ENCODE measurements at places on chromosomes 3 and 15.

DNA sequence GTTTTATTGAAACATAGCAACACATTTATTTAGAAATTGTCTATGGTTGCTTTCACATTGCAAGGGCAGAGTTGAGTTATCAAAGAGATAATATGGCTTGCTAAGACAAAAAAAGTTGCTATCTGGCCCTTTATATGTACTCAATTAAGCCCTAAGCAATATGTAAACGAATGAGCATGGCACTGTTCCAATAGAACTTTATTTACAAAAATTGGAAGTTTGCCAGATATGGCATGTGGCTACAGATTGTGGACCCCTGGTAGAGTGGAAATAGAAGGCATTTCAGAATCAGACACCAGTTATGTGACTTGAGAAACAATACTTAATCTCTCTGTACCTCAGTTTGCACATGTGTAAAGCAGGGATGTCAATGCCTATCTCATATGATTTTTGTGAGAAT is 515.6 kb upstream of the SGO1 start:
- no peak for DNase-seq

DNA sequence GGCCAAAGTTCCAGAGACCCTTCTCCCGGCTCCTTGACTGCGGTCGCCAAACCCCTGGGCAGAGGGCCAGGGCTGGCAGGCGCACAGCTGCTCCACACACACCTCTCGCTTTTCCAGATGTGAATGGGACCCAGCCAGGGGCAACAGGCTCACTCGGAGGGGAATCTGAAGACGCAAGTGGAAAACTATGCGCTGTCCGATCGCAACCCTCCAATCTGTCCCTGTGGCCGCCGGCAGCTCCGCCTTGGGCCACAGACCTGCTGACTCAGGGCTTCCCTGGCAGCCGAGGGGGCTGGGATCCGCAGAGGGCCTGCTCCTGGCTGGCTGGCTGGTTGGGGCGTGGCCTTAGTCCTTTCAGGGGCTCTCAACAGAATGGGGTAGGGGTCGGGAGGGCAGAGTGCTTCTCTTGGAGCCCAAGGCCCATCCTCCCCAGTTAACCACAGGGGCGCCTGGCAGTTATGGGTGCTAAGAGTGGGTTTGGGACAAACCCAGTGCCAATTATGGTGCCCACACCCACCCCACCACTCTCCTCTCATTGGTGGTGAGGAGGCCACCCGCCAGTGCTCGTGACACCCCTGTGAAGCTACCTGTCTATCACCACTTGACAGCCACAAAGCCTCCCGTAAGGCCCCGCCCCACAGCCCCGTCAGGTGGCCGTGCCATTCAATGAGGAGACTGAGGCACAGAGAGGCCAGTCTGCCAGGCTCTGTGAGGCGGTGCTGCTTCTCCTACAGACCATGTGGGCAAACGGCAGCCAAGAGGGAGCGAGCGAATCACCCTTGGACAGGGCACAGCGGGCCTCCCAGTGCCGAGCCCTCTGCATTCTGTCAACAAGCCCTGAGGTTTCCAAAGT is 53.8 kb downstream of the IQSEC1 start:
- DNase-seq = no peak

GRCh38 chr15:83943849-83944404 is 290.0 kb downstream of the ADAMTSL3 start:
- no peak for DNase-seq

- no peak for DNase-seq
Measured at GRCh38 chr3:13200465-13200864, 127.2 kb upstream of the IQSEC1 start.

DNA sequence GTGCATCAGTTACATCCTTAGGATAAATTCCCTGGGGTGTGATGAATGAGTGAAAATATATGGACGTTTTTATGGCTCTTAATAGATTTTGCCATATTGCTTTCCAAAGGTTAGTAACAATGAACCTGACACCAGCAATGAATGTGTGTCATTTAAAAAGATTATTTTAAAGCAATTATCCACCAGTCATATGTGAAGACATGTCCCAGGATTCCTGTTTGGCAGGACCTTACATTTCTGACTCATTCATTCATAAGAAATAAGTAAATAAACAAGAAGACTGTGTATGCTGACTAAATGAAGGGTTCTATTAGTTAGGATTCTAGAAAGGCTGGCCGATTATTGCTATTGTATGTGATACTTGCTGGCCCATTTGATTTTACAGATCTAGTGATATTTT is 201.5 kb downstream of the SOX2 start:
- DNase-seq = no peak

GRCh38 chr15:64274341-64274950 is 81.5 kb downstream of the CSNK1G1 start:
- DNase-seq = no peak

- DNase-seq = no peak
Measured at GRCh38 chr3:11544412-11545181, 99.1 kb downstream of the VGLL4 start.

GRCh38 chr3:66463730-66464511 is 36.9 kb downstream of the LRIG1 start:
- DNase-seq = no peak

DNA sequence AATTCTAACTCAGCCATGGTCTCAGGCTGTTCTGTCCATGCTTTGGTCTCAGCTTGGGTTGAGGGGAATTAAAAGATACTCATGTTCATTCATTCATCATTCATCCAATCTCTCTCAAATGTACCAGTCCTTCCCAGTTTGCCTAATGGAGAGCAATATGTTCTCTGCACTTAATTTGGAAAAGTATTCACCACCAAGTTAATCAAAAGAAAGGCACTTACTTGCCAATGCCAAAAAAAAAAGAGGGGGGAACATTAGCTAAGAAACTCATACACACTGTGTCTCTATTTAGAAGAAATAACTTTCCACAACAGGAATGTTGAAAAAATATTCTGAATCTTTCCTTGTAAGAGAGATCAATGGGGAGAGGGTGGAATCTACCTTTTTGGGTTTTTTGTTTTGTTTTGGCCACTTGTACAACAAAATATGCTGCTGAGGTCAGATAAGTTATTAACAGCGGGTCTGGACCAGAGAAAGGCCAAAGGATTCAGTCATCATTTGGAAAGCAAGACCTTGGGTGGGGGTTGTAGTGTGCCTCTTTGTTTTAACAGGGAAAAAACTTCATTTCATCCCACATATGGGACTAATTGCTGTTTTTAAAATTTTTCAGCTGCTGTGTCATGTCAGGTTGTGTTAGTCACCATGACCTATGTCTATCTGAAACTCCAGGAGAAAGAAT is 152.3 kb downstream of the FBN1 start:
- DNase-seq = no peak

GRCh38 chr3:102457644-102458043 is 22.8 kb downstream of the ZPLD1 start:
- no peak for DNase-seq

- no peak for DNase-seq
Measured at GRCh38 chr3:47028146-47028545, 48.7 kb downstream of the NBEAL2 start.

DNA sequence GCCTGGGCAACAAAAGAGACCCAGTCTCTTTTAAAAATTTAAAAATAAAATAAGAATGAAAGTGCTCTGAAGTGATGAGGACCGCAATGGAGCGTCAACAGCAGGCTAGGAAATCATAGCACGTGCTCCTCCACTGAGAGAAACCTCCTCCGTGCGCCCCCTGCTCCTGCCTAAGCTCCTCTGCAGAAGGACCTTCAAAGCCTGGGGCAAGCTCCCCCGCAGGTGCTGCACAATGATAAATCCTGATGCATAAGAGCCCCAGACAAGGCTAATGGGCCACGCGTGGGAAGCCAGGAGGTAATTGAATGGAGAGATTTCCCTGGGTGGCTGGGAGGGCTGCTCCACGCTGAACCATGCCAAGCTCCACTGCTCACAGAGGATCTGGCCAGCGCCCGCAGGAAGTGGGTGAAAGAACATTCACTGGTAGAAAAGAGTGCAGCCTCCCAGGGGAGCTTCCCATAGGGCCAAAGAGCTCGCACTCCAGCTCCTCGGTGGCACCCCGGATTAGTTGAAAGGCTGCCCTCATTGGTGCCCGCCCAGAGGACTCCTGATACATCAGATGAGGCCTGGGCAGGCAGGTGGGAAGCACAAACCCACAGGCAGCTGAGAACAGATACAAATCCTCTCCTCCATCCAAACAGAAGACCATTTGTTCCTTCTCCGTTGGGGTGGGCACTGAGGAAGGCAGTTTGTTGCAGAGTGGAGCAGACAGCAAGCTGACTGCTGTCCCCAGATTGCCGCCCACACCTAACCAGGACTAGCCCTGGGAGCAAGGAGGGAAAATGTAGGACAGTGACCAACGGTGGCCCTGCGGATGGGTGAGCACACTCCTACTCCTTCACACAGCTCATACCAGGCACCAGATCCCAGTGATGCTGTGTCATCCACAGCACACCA is 52.5 kb downstream of the CPN2 start:
- no peak for DNase-seq

DNA sequence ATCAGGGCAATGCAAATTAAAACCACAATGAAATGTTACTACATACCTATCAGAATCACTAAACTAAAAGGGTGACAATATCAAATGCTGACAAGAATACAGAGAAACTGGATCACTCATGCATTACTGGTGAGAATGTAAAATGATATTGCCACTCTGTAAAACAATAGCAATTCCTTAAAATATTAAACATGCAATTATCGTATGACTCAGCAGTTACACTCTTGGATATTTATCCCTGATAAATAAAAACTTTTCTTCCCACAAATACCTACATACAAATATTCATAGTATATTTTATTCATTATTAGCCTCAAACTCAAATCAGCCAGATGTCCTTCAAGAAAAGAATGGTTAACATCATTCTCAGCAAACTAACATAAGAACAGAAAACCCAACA is 25.9 kb upstream of the RAB6B start:
- DNase-seq = no peak

GRCh38 chr3:46433841-46434240 is 26.8 kb downstream of the CCRL2 start:
- DNase-seq = no peak

DNA sequence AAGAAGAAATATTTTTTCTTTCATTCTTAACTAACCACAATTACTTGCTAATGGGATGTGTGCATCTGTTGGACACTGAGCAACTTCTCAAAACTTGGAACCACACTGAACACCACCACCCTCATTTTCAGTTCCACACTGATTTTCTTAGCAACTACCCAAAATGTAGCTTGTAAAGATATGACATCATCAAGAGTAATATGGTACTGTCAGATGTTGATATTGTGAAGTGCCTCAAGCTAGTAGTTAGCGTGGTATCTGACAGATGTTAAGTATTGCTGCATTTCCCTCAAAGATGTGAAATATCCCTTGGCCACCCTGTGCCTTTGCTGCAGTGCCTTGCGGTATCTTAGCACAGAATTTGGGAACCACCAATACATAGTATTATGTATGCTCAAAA is 9.3 kb downstream of the RFTN1 start:
- no peak for DNase-seq

DNA sequence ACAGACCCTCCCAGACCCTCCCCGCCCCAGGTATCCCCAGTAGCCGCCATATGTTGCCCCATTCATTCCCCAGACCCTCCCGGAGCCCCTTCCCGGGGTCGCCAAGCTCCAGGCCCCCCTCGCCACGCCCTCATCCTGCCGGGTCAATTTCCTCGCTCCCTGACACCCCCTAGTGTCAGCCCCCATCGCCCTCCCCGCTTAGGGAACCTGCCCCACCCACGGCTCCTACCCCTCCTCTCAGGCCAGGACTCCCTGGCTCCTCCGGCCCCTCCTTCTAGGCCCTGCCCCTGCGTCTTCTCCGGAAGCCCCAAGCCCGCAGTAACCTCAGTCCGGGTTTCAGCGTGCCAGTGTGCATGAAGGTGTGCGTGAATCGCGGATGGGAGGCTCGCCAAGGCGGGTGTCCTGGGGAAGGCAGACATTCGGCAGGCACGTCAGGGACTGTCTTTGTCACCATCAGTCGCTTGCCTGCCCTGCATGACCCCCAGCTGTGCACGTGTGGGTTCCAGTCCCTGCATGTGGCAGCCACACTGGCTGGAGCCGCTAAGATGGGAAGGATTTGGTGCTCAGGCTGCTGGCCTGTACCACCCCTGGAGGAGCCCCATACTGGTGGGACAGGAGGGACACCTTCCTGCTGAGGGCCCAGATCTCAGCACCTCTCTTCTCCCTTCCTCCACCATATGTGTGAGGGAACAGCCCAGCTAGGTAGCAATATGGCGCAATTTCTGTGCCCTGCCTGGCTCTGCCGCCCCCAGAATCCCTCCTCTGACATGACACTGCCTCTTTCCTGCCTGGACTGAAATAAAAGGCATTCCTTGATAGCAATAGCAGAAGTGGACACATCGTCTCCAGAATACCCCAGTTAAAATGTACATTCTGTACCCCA is 693 bp downstream of the DISP2 start:
- peak; percentile 54 for DNase-seq

GRCh38 chr15:62119227-62119864 is 45.7 kb downstream of the C2CD4B start:
- DNase-seq = peak; percentile 20

DNA sequence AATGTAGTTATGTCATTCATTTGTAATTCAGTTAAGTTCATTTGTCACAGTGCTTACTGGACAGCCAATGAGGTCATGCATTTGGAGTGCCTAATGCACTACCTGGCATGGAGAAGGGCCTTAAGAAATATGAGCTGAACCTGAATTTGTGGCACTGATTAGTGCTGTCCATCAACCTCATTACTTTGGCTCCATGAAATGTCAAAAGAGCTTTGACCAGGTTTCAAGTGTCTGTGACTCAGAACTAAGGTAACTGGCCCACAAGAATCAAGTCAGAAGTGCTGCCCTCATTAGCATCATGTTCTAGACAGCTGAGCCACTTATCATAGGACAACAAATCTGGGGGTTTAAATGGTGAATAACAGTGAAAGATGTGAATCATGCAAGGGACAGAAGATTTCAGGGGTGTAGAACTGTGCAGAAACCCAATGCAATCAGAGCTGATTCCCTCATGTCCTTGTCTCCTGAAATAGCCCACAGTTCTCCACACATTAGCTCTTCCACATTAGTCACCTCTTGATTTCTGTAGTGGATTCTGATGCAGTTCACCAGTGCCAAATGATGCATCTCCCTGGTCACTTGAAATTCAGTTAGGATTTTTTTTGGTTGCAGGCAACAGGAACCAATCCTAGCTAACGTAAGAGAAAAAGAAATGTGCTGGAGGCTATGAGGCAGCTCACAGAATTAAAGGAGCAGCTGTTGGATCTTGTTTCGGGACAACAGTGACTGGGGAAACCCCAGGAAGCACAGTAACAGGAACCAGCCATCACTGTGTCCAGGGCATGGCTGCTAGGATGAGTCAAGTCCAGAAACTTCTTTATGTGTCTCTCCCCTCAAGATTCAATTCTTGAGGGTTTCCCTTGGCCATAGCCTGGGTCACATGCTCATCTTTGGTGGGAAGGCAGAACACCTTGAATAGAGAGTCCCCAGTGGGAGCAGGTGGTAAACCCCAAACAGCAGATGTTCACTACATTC is 38.7 kb downstream of the CHST2 start:
- no peak for DNase-seq
